ENCODE measurements at places on chromosomes 6 and 20.

DNA sequence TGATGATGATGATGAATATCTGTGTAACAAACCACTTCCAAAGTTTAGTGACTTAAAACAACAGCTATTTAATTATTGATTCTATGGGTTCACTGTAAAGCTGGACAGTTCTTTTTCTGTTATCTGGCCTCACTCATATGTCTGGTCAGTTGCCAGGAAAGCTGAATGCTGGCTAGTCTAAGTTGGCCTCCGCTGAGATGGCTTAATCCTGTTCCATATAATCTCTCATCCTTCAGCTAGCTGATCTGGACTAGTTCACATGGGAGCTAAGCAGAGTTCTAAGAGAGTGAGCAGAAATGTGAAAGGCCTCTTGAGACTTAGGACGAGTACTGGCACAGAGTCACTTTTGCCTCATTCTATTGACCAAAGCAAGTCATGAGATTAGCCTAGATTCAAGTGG is 334.7 kb upstream of the FLRT3 start:
- no peak for DNase-seq

GRCh38 chr6:148873154-148873553 is 126.3 kb downstream of the UST start:
- no peak for DNase-seq

DNA sequence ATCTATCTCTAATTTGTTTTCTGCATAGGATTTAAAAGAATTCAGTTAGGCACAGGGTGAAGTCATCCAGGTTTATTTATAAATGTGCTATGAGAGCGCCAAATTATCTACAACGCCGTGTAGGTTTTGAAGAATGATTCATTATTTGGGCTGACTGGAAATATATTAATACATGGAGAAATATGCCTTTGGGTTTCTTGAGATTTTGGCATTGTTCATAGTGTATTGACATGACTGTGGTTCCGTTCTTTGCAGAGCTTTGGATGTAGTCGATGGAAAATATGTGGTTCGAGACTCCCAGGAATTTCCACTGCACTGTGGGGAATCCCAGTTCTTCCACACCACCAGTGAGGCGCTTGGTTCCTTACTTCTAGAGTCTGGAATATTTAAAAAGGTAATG is 90.9 kb downstream of the CRYBG1 start:
- DNase-seq = no peak

DNA sequence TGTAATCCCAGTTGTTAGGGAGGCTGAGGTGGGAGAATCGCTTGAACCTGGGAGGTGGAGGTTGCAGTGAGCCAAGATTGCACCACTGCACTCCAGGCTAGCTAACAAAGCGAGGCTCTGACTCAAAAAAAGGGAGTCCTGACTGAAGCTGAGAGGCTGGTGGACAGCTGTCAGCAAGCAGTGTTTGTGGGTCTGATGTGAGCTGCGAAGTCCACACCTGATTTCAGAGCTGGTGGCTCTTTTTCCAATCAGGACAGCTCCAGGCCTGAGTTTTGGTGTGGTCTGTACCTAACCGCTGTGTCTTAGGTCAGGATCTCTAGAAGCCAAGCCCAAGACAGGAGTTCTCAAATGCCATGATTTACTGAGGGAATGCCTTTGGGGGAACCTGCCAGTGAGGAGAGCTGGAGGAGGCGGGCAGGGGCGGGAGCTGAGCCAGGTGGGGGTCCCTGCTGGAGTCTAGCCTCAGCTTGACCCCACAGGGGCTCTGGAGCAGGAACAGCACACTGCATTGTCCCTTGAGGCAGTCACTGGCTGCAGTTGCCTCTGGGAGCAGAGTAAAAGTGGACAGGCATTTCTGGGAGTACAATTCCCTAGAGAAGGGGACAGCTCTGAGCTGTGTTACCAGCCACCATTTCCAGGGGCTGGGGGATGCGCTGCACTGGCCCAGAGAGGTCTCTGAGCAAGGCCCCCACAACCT is 5.0 kb downstream of the GFRA4 start:
- DNase-seq = no peak

DNA sequence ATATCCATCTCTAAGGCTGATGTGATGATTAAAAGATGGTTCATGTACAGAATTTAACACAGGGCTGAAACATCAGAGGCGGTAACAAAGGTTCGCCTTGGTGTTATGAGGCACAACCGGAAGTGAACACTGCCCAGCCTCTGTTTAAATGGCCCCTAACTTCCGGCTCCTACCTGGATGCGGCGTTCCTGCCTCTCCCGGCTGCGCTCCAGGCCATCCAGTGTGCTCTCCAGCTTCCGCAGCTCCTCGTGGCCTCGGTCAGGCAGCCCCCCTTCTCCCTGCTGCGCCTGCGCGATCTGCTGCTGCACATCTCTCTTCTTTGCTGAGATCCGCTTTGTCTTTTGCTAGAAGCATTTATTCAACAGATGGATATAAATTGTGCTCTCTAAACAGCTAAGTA is 195.3 kb downstream of the SYNE1 start:
- DNase-seq = no peak

Data from stimulated activated CD8-positive, alpha-beta memory T cell treated with anti-CD3 and anti-CD28 coated beads, Interleukin-7, amount 100 ng/mL, for 4 hours (primary cell).